ENCODE measurements at places on chromosomes 11 and 22.

- DNase-seq, result no peak
These were observed 10.7 kb downstream of the KCNJ5 start for GRCh38 chr11:128901653-128902514.

- no peak for DNase-seq
These were observed 181.2 kb downstream of the WNT11 start for GRCh38 chr11:76025068-76025467.

DNA sequence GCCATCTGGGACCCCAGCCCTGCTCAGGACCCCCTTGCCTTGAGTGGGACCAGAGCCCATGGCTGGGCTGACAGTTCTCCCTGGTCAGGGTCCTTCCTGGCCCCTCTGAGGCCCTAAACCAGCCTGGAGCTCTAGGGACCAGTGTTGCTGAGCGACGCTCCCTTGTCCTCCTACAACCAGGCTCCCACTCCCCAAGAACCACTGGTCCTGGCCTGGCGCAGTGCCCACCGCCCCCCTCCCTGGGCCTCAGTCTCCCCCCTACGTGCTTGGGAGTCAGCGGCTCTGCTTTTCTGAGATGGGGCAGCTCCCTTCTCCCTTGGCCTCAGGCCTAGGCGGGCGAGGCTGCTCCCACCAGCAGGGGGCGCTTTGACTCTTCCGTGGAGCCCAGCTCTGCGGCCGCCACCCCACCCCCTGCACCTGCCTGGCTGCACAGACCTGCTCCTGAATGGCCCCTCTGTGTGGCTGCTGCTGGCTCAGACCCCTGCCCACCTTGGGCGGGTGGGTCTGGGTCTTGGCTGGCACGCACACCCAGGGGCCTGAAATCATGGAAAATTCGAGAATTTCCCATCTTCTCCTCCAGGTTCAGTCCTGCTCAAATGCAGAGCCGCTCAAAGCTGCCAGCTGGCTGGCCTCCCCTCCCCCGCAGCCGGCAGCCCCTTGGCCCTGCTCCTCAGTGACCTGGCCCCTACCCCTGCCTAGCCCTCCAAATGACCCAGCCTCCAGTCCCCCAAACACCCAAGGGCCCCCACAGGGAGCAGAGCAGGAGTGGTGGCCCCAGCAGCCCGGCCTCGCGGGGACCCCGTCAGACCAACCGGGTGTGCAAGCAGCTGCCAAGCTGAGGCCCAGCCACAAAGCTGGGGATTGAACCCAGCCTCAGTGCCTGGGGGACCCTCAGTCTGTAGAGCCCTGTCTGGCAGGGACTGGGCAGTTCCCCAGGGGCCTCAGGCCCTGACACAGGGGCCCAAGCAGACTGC, 9.1 kb downstream of the PRR33 start:
- peak; percentile 62 for DNase-seq

DNA sequence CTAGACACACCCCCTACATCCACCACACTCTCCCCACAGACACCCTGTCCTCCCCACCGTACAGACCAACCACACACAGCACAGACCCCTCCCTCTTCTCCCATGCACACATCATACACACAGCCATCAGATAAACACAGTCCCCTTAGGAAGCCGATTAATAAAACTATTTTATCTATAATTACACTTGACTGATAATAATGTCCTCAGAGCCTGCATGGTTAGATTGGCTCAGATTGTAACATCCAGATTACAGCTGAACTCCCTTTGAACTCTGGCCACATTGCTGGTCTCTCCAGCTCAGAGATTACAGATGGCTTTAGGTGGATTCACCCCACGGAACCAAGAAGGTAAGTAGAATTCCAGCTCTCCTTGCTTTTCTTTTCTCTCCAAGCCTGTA, 9.5 kb upstream of the ELF5 start:
- DNase-seq, result no peak

GRCh38 chr22:44685384-44686056, 16.5 kb upstream of the PRR5 start:
- DNase-seq, result peak; percentile 65

GRCh38 chr22:35648066-35649025, at the start of gene APOL6:
TSS of gene APOL6 (plus strand) at chr22:35648446. CDS start at chr22:35656426, 7,980 bp downstream.
- DNase-seq, result peak; percentile 22

GRCh38 chr22:30182815-30183214, 63.7 kb downstream of the LIF start:
- no peak for DNase-seq

DNA sequence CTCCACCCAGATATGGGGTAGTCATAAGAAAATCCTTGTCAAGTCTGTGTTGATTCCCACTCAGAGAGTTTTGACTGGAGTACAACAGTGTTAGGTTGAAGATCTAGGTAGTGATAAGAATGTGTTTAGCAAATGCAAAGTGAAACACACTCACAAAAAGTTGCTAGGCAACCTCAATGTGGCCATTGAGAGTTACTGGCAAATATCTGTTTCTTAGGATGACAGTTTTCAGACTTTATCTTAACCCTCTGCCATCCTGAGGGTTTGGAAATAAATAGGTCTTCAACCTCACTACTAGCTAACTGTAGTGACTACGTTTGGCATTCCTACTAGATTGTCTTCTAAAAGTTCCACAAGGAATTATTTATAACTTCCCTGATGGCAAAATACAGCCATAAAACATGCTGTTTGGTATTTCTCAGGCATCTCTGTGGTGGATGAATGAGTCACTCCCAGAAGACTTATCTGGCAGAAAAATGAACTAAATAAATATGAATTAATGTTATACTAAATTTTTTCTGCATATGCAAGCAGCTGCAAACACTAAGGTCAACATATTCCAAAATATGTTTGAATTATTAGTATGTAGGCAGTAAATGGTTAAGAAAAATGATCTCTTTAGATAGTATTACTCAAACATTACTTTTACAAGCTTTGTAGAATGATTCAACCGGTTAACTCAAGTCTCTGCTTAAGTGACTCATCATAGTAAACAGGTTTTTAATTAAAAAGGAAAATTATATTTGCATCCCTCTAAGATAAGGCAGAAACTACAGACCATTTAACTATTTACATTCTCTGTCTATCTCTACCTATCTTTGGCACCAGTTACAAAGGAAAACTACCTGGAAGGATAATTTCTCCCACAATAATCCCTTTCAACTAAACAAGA, 17.1 kb upstream of the SYTL2 start:
- DNase-seq, result no peak

GRCh38 chr11:130212431-130212961, 52.9 kb downstream of the ST14 start:
- no peak for DNase-seq

DNA sequence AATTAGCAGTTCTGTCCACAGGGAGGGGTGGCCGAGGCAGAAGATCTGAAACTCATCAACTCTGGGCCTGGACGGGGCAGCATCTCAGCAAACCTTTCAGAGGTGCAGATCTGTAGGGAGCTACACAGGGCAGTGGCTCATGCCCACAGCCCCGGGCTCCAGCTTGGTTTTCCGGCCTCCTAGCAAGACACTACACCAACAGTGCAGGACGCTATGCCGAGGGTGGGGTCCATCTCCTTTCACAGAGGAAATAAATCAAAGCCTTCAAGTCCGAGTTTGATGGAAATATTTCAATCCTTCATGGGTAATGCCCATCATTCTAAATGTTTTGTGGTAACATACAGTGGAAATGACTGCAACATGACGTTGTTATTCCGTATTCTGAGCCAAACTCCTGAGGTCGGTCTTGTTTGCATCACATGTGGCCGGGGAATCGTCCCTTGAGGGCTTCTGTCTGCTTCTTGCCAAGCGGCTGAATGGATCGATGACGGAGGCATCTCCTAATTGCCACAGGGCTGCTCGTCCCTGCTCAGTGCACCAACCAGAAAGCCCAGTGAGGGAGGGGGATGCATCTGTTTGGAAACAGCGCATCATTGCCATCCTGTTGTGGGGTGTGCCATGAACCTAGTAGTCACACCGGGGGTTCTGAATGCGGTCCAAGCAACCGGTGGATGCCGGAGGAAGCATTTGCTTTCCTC, 30.0 kb downstream of the LINC01488 start:
- no peak for DNase-seq

GRCh38 chr11:102530558-102530957, at the start of gene MMP7:
TSS of gene MMP7 (minus strand) at chr11:102530747. CDS start at chr11:102530700, 47 bp downstream.
- DNase-seq, result no peak

- no peak for DNase-seq
These were observed 1043.8 kb downstream of the BRD1 start for GRCh38 chr22:48783821-48784266.

- DNase-seq, result no peak
These were observed 61.5 kb downstream of the CACNG2 start for GRCh38 chr22:36641902-36642640.

DNA sequence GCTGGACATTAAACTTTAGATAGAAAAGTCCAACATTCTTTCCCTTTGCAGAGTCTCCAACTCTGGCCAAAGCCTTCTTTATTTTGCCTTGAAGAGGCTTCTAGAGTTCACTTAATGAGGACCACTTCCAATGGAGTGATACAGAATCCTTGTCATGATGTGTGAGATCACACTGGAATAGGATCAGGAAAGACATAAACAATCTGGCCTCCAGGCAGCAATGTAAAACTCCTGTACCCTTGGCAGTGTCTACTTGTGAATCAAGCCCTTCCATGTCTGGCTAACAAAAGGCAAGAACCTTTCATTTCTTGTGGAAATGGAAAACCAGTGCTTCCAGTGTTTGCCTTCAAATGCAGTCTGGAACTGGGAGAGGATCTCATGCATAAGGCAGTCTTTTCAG, 56.5 kb upstream of the FIBIN start:
- DNase-seq, result no peak

DNA sequence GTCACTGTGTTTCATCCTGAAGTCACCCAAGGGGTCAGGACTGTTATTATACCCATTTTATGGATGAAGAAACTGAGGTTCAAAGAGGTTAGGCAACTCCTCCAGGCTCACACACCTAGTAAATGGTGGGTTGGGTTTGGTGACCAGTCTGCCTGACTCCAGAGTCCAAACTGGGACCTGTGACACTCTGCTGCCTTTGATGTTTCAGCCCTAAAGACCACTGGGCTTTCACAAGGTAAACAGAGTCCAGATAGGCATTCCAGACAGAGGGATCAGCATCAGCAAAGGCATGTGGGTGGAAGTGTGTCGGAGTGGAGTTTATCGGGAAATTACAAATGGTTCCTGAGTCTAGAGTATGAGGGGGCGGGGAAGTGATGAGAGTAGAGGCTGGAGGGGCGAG, 38.5 kb downstream of the MICAL2 start:
- no peak for DNase-seq

DNA sequence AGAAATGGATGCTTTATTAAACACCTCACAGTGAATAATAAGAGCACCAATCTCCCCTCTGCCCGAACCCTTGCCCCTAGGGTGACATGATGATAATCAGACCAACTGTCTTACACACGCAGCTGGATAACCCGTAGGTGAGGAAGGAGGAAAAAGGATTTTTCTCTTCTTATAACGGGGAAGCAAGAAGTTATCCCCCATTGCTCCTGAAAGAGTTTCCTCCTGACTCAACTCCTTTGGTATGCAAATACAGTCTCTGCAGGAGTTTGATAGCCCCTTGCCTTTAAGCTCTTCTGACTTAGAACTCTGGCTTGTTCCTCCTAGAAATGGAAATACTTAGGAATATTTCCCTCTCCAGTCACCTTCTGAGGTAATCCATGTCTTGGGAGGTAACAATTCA, 455.8 kb downstream of the TMEM135 start:
- DNase-seq, result no peak

DNA sequence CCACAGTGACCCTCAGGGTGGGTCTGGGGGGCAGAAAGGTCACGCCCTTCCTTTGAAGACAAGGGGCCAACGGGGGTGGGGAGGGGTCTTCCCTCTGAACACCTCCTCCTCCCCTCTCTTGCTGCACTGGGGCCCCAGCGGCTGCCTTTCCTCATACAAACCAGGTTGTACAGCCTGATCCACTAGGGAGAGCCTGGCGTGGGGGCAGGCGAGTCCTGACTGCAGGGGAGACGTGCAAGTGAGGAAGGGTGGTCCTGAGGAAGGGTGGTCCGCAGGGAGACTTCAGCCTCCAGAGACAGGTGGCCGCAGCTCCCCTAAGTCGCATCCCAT, 43.6 kb upstream of the LINC01488 start:
- DNase-seq, result no peak

- no peak for DNase-seq
These were observed 76.4 kb upstream of the MYOD1 start for GRCh38 chr11:17642980-17643379.

GRCh38 chr11:73596547-73596946, 1.4 kb downstream of the FAM168A start:
- DNase-seq, result no peak

GRCh38 chr11:117334896-117335295, 7.2 kb downstream of the CEP164 start:
- no peak for DNase-seq

DNA sequence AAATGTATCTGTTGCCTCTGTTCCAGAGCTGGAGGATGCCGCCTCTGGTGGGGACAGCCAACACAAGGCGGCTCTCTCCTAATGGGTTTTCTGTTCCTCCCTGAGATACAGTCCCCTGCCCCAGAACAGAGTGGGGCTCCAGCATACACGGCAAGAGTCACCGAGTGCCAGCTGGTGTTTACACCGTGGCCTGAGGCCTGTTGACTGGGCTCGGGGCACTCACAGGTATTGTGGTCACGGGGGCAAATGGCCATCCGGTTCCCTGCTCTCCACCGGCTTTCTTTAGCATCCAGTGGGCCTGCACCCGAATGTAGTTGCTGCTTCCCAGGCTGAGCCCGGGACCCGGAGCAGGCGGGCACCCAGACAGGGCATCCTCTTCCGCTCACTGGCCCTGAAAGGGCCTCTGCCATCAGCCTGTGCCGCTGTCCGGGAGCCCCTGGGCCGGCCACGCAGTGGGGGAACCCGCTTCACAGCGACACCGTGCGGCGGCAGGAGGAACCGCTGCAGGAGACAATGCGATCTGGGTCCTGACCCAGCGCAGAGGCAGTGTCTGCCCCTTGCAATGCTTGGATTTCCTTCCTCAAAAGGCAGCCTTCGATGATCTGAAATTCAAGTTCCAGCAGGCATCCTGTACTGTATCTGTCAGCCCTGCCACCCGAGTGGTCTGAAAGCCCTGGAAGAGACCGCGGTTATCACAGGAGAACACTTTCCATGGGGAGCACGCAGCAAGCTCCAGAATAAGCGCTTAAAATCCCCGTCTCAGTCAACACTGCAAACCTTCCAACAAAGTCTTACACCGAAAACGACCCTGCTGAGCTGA, 859 bp upstream of the KRTAP5-5 start:
- DNase-seq, result peak; percentile 42

GRCh38 chr11:41534391-41534790, 74.9 kb upstream of the LRRC4C start:
- no peak for DNase-seq

DNA sequence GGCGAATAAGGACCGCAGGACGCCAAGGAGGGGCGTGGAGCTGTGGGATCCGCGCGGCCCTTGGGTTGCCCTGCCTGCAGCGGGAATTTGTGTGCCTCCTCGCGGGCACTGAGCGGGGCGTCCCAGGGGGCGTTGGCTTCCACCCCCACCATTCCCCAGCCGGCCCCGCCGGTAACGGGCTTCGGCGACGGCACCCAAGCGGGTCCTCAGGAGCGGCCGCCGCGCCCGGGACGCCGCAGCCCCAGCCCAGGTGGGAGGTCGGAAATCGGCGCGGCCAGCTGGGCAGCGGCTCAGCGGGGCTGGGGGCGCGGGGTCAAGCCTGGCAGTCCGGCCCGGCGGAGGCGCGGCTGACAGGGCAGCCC, 320 bp downstream of the CLTCL1 start:
- DNase-seq, result no peak

- no peak for DNase-seq
These were observed 16.8 kb downstream of the MUC2 start for GRCh38 chr11:1091332-1092083.

GRCh38 chr22:44461614-44462013, 36.4 kb downstream of the RTL6 start:
- no peak for DNase-seq

- DNase-seq, result no peak
These were observed 327.7 kb downstream of the DLG2 start for GRCh38 chr11:85299258-85299942.
